ENCODE measurements at places on chromosomes 6 and 20. TPM values are rescaled to one million over a fixed set of nuclear protein-coding genes. Genes with fewer than 3 reads are reported as not detected.

DNA sequence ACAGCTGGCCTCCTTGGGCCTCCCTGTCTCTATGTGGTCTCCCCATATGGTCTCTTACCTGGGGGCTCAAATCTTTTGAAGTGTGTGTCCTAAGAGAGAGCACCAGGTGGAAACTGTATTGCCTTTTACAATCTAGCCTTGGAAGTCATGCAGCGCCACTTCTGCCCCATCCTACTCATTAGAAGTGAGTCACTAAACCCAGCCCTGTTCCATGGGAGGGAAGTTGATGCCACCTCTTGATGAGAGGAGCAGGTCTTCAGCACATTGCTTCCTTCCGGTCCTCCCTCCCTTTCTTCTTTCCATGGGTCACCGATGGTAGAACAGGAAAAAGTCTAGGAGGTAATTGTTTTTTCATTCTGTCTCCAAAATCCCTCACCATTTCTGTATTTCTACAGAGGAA, 156.3 kb downstream of the FOXA2 start:
- no peak for DNase-seq

The HLA-DQA1 gene
- 9.6 TPM for polyA plus RNA-seq

DNA sequence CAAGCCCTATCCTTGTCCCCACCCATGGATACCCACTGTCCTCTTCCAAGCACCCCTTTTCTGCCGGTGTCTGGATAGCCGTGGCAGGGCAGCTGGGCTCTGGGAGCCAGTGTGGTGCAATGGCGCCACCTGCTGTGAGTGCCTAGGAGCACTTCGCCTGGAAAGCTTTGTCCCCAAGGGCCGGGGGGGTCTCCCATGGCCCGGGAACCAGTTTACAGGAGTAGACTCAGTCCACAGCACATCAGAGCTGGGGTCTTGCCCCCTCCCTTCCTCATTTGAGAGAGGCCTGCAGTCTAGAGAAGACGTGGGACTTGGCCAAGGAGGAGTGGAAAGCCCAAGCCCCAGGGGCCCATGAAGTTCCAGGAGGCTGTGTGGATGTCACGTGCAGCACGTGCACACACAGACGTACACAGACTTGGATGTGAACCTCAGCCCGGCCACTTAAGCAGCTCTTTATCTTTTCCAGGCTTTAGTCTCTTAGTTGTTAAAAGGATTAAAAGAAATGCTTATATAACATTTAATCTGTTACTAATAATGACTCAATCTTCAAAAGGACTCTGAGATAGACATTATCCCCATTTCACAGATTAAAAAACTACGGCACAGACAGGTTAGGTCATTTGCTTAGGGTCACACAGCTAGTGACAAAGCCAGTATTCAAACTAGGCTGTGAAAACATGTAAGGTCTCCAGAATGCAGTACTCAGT, 40.9 kb upstream of the CDH22 start:
- DNase-seq = peak; percentile 64

The IRF4 gene
- polyA plus RNA-seq = 0.15 TPM

Data from heart right ventricle (tissue), 16 donors.